GM03348 (cell line): ENCODE measurements at places on chromosomes 11 and 22.
A peak's percentile ranks its signal among the peaks of the same experiment; 100 is the strongest.

DNA sequence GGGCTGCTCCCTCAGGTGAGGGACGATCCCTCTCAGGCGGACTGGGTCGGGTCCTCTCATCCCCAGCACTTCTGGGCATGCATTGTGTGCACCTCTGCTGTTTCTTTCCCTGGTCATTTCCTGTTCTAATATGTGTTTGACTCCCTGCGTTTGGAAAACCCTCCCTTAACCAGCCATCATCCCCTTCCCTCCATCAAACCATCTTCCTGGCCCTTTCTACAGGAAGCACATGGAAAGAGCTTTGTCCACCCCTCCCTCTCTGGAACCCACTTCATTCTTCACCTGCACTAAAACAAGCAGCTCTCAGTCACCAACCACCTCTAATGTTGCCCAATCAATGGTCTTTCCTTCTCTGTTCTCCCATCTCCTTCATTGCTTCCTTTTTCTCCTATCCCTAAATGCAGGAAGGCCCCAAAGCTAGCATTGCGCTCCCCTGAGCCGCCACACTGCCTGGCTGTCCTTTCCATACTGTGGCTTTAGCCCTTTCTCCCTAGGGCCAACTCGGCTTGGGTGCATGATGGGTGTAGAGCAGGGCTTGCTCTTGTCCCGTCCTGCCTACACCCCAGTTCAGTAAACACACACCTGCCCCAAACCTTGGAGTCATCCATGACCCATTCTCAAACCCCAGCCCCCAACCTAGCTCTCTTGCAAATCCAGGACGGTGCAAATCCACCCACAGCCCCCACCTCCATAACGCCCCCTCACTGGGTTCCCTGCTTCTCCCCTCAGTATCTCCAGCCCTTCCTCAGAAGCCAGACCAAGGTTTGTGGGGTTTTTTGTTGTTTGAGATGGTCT lies 5.4 kb upstream of the GAS2L1 start:
- no peak for DNase-seq

DNA sequence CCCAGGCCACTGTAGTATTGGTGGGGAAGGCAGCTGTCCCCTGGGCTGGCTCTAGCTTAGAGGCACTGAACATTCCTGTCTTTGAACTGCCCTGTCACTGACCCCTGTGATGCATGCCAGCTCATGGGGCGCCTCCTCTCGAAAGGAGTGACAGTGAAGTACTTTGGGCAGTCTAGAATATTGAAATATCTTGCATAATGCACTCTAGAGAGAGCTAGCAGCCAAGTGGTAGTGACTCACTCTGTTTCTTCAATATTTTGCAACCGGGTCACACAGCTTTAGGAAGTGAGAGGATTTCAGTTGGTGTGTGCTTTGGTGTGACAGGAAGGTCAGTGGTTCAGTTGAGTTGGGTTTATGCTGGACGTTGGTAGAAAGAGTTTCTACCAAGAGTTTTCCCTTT lies 35.5 kb upstream of the ST14 start:
- DNase-seq = peak; percentile 87

- DNase-seq = no peak
These were observed 19.2 kb upstream of the OR56A3 start for GRCh38 chr11:5922749-5923426.

- no peak for DNase-seq
These were observed 319.5 kb upstream of the FAT3 start for GRCh38 chr11:91904792-91905785.

DNA sequence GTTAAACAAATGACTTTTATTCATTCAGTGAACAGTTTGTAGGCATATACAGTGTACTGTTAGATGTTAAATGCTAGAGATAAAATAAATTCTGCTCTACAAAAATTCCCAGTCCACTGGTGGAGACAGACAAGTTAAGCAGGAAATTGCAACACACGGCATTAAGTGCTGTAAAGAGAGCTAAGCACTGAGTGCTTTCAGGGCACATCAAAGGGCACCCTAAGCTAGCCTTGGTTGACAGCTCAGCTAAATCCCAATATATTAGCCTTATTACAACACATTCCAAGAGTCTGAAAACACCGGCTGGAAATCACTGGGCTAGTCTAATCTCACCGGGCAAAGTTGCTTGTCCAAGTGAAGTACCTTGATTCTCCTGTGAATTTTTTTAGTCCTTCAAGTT lies 55.1 kb downstream of the NOX4 start:
- peak; percentile 5 for DNase-seq

- no peak for DNase-seq
These were observed 108.9 kb downstream of the MORC2 start for GRCh38 chr22:30859714-30860095.

- DNase-seq = no peak
These were observed 1.7 kb downstream of the MOB2 start for GRCh38 chr11:1484695-1485503.

DNA sequence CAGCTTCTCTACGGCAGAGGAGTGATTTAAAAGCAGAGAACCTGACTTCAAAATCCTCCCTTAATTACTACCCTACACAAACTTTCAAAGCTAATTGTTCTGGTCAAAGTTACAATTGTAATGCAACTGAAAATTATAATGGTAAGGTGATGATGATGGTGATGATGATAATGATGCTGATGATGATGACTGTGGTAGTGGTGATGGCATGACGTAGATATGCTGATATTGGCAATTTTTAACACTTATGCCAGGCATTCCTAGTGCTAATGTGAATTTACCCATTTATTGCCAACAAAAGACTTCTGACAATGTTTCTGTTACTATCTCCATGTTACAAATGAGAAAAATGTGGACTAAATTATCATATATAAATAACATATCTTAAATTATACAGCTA lies 1831.1 kb downstream of the LRRC4C start:
- DNase-seq = no peak

DNA sequence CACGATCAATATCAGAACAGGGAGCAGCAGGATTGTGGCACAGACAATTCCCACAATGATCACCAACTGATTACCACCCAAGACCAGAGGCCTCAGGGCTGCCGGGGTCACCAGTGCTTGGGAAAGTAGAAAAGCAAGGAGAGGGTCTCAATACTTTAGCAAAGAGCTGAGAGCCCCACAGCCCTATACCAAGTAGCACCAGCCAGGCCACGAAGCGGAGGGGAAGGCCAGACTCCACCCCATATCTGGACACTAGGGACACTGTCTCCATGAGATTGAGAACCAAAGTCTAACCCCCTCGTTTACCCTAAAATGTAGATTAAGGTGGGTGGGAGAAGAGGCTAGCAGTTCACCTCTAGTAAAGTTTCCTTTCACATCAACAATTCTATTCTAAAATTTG lies 24.1 kb upstream of the SCN2B start:
- DNase-seq = no peak

- DNase-seq = peak; percentile 83
These were observed 45.6 kb downstream of the BCR start for GRCh38 chr22:23225724-23226496.
